ENCODE measurements at places on chromosomes 11 and 22. TPM values are rescaled to one million over a fixed set of nuclear protein-coding genes. Genes with fewer than 3 reads are reported as not detected.

Gene AASDHPPT
- 69.2 TPM for total RNA-seq

Gene GCAT
- total RNA-seq: 32.5 TPM

Gene FDX1
- total RNA-seq: 11.1 TPM

Gene MMP13
- not detected for total RNA-seq

Gene DGCR6
- total RNA-seq: 2.6 TPM
